ENCODE measurements at places on chromosomes 1 and 21.

DNA sequence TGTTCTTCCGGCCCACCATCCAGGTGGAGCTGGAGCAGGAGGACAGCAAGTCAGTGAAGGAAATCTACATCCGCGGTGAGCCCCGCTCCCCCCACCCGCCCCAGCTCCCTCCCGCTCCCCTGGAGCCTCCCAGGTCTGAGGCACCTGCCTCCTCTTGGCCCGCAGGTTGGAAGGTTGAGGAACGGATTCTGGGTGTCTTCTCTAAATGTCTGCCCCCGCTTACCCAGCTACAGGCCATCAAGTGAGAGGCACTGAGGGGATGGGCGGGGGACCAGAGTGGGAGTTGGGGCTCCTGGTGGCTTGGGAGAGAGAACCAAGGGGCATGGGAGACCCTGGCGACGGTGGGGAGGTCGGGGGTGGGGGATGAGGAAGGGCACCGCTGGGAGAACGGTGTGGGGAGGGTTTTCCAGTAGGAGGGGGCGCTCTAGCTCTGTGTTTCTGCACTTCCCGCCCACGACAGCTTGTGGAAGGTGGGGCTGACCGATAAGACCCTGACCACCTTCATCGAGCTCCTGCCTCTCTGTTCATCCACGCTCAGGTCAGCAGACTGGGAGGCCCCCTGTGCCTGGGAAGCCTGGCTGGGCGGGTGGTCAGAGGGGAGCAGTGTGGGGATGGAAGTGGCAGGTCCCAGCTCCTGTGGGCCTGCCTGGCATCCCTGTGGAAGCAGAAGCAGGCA lies 4.2 kb downstream of the LRRC71 start:
- DNase-seq = no peak

- no peak for DNase-seq
These were observed 25.3 kb upstream of the PEF1 start for GRCh38 chr1:31669786-31670592.

- DNase-seq = no peak
These were observed 91.2 kb upstream of the KCNJ15 start for GRCh38 chr21:38165466-38166172.

GRCh38 chr1:211538287-211538686 lies 40.7 kb downstream of the SLC30A1 start:
- DNase-seq = no peak

- no peak for DNase-seq
These were observed 120.7 kb downstream of the CNIH3 start for GRCh38 chr1:224736619-224737352.

- DNase-seq = no peak
These were observed 72.4 kb upstream of the BCAR3 start for GRCh38 chr1:93753791-93754763.

DNA sequence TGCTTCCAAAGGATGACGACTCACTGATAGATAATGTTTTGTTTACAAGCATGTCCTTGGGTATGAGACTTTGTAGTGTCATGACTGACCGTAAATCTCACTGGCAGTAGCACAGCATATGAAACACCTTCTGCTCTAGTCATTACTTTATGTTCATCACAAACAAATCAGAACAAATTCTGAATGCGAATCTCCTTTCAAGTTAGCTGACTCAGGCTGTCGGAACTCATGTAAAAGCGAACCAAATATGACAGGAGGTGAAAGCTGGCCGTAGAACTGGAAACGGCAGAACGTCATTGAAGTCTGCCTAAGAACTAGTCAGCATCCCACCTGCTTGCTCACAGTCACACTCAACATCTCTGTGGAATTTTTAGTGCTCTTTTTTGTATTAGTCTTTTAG lies 143.9 kb downstream of the RGS7 start:
- no peak for DNase-seq

GRCh38 chr1:68565923-68566322 lies 69.0 kb upstream of the DEPDC1 start:
- no peak for DNase-seq

DNA sequence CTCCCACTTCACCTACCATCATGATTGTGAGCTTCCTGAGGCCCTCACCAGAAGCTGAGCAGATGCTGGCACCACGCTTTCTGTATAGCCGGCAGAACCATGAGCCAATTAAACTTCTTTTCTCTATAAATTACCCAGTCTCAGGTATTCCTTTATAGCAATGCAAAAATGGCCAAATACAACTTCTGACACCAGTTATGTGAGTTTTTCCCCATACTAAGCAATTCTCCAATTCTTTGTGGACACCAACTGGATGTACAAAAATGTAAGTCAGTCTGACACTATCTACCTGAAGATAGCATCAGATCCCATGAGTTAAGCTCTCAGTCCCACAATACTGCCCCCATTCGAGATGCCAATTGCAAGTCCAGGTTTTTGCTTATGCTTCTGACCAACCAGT lies 65.4 kb upstream of the PPIH start:
- no peak for DNase-seq

DNA sequence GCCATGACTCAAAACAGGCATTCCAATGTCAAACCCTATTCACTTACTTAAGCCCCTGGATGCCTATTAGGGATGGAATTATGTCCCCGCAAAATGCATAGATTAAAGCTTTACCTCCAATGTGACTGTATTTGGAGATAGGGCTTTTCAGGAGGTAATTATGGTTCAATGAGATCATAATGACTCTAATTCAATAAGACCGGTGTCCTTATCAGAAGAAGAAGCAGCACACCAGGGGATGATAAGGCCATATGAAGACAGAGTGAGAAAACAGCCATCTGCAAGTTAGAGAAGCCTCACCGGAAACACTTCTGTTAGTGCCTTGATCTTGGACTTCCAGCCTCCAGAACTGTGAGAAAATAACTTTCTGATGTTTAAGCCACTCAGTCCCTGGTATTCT lies 1131.8 kb upstream of the TMPRSS15 start:
- DNase-seq = no peak

All from stimulated activated CD8-positive, alpha-beta memory T cell treated with anti-CD3 and anti-CD28 coated beads, Interleukin-4, amount 100 ng/mL, for 1 hour (primary cell).